ENCODE measurements at places on chromosomes 2 and 18.

DNA sequence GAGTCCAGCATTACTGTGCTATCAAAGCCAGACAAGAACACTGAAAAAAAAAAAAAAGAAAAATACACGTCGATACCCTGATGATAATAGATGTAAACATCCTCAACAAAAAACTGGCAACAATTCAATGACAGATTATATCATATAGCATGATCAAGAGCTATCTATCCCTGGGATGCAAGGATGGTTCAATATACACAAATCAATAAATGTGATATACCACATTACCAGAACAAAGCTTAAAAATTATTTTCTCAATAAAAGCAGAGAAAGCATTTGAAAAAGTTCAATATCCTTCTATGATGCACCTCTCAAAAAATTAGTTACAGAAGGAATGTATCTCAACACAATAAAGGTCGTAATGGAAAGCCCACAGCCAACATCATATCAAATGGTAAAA, 332.8 kb upstream of the MMADHC start:
- no peak for DNase-seq

- DNase-seq: no peak
Measured at GRCh38 chr2:30149513-30149912, 2.7 kb downstream of the YPEL5 start.

DNA sequence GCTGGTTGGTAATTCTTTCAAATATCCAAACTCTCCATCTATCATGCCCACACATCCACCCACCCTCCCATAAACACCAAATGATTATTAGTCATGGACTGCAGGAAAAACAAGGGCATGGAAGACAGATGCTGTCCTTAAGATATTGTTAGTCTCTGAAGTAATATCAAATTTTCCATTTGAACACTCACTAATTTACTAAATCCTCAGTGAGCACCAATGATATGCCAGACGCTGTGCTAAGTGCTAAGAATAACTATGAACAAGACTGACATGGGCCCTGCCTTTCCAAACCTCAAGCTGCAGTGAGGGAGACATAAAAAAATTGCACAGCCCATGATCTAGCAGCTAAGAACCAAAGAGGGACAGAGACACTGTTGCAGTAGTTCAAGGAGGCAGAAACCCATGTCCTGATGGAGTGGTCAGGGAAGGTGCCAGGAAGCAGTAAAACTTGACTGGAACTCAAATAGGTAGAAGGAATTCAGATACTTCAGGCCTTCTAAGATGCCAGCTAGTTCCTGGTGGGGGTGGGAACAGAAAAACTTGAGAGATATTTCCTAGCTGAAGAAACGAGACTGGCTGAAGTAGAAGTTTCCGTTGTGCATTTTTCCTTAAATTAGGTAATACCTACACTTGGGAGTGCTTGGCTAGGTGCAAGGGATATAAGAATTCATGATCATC, 182.1 kb downstream of the OSR1 start:
- DNase-seq: no peak

- DNase-seq: no peak
Measured at GRCh38 chr2:159647667-159648066, 31.3 kb upstream of the BAZ2B start.

DNA sequence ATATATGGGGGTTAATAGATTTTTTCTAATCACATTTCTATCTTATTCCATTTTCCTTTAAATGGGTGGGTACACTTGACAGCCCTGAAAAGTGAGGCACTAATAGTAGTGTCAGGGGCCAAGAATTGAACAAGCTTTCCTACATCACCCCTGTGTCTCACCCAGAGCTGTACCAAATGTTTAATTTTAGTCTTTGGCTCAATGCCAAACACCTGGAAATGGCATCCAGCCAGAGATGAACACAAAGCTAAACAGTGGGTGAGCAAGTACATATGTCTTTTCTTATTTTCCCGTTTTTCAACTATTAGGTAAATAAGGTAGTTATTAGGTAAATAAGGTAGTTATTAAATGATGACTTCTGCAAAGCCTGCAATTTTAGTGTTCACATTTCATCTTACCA, 276.3 kb upstream of the ERBB4 start:
- no peak for DNase-seq
